RWPE2 (cell line): ENCODE measurements at places on chromosomes 13 and 19.

DNA sequence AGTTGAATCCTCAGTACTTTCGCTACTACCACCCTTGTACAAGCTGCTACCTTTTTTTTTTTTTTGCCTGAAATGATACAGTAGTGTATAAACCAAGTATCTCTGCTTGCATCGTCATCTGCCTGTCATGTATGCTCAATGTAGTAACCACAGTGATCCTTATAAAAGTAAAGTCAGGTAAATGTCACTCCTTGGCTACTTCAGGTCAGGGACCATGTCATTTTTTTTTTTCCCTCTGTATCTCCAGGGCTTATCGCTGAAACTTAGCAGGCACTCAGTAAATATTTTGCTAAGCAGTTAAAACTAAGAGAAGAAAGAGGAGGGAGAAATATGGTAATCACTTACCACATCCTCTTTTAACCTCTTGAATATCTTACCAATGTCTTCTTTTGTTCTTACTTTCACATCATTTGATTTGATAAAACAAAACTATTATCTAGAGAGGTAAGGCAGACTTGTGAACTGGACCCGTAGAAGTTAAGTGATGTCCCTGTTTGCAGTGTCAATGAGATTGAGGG lies 96.8 kb upstream of the KLF12 start:
- no peak overlapping the region for H3K4me3 ChIP-seq
- no peak overlapping the region for H3K27ac ChIP-seq
- no peaks in the 10 kb centered on the region for H3K4me1 ChIP-seq
- H3K27me3 ChIP-seq = no peaks in the 10 kb centered on the region
- no peaks in the 10 kb centered on the region for H3K36me3 ChIP-seq

DNA sequence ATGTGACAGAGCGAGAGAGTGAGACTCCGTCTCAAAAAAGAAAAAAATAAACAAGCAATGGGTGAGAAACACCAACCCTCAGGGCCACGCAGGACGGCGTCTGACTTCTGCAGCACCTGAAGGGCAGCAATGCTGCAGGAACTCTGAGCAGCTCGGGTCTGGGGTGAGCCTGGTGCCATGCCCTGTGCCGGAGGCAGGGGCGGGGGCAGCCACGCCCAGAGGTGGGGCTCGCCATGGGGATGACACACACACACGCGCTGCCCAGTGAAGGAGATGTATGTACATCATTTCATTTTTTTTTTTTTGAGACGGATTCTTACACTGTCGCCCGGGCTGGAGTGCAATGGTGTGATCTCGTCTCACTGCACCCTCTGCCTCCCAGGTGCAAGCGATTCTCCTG lies 24.3 kb downstream of the GPX4 start:
- peaks cover 64% of the 10 kb centered on the region for H3K36me3 ChIP-seq
- no peak overlapping the region for H3K4me3 ChIP-seq
- DNase-seq = no peak
- peaks cover 6% of the 10 kb centered on the region for H3K4me1 ChIP-seq

GRCh38 chr19:18785179-18786124 lies 5.7 kb downstream of the COMP start:
- no peak overlapping the region for H3K4me3 ChIP-seq
- no peak for DNase-seq
- H3K4me1 ChIP-seq = no peaks in the 10 kb centered on the region
- H3K27ac ChIP-seq = no peak overlapping the region

DNA sequence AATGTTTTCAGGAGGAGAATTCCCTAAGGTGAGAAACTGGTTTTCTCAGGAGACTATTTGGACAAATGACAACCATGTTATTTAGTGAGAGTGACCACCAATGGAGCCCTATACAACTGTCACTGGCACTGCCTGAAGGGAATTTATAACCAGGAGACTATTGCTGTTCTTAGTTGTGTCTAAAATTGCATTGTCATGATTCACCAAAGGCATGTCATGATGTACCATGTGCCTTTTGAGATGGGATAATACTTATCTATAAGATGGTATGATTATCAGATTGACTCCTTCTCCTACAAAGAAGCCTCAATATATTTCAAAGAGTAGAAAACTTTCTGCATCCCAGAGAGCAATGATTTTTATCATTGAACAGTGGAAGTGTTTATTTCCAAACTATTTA lies 739.4 kb upstream of the GPC6 start:
- H3K27ac ChIP-seq = no peak overlapping the region
- no peaks in the 10 kb centered on the region for H3K36me3 ChIP-seq
- no peak overlapping the region for H3K4me3 ChIP-seq
- no peaks in the 10 kb centered on the region for H3K4me1 ChIP-seq
- no peaks in the 10 kb centered on the region for H3K27me3 ChIP-seq

DNA sequence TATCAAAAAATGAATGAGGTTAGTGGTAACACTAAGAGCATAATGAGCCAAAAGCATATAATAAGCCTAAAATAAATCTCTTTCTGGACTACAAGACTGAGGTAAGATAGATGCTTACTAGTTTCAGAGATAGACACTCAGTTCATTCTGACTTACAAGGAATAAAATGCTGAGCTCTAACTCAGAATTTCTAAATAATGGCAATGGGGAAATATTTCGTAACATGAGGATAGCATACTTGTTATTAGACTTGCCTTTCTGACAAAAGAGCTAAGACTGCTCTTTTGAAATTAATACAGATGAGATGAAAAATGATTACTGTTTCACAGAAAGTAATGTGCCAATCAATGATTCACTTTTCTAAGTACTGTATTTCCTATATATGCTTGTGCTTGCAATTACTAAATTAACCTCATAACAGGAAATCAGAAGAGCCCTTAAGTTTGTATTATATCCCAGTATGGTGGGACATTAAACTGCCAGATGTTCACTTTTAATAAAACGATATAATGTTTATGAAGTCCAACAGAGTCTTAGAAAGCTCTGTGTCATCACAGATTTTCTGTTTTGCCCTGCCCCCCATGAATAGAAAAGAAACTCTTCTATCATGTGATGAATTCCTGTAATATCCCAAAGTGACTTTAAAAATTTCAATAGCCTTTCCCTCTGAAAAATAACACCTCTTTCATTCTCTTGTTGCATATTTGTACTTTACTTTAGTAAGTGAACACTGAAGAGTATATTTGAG lies 2771.0 kb upstream of the PCDH20 start:
- H3K27me3 ChIP-seq = no peaks in the 10 kb centered on the region
- H3K36me3 ChIP-seq = no peaks in the 10 kb centered on the region
- no peak overlapping the region for H3K4me3 ChIP-seq
- H3K4me1 ChIP-seq = no peaks in the 10 kb centered on the region

DNA sequence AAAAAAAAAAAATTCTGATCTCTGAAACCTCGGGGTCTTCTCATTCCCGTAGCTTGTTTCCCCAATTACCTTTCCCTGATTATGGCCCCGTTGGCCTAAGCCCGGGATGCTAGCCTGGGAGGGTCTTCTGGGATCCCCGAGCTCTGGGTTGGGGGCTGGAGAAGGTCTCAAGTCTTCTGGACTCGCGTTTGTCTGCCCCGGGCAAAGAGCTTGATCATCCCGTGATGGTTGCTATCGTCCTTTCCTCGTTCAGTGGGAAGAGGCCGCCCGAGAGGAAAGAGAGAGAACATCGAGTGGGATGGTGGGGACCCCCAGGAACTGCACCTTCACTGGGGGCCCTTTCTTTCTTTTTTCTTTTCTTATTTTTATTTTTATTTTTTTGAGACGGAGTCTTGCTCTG lies 2.4 kb downstream of the GNA15 start:
- H3K36me3 ChIP-seq = peaks cover 37% of the 10 kb centered on the region
- H3K4me1 ChIP-seq = peaks cover 22% of the 10 kb centered on the region

- no peak for DNase-seq
- H3K27me3 ChIP-seq = no peaks in the 10 kb centered on the region
- no peak overlapping the region for H3K4me3 ChIP-seq
- H3K4me1 ChIP-seq = peaks cover 12% of the 10 kb centered on the region
- H3K36me3 ChIP-seq = no peaks in the 10 kb centered on the region
These were observed 91.3 kb downstream of the KCNRG start for GRCh38 chr13:50106559-50106958.

- H3K4me3 ChIP-seq = no peak overlapping the region
- no peaks in the 10 kb centered on the region for H3K4me1 ChIP-seq
- H3K36me3 ChIP-seq = no peaks in the 10 kb centered on the region
- H3K27ac ChIP-seq = no peak overlapping the region
These were observed 41.2 kb downstream of the RUBCNL start for GRCh38 chr13:46345866-46346265.

DNA sequence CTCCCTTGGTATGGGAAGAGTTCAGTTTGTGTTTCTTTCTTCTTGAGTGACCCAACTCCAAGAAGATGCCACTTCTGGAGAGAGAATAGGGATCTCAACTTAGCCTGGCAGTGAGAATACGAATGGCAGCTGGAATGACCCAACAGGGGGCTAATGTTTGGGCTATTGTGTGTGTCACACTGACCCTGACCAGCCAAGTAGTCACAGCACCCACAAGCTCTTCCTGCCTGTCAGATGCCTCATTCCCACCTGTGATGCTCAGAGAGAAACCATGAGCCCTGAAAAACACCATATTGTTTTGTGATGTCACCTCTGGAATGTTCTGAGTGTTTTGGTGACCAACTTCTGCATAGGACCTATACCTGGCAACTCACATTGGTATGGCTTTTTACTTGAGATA lies at the start of gene CBY2:
CBY2 (plus strand) TSS at position 233 of the 400 bp plus-strand sequence; CDS start at position 304, 71 bp downstream.
- no peaks in the 10 kb centered on the region for H3K36me3 ChIP-seq
- no peaks in the 10 kb centered on the region for H3K27me3 ChIP-seq
- no peak for DNase-seq
- no peaks in the 10 kb centered on the region for H3K4me1 ChIP-seq
- no peak within 1 kb of the TSS for H3K4me3 ChIP-seq

- H3K36me3 ChIP-seq = peaks cover 42% of the 10 kb centered on the region
- H3K4me3 ChIP-seq = no peak overlapping the region
- no peaks in the 10 kb centered on the region for H3K27me3 ChIP-seq
- no peak for DNase-seq
These were observed 75.0 kb upstream of the SLC15A1 start for GRCh38 chr13:98827449-98827848.

- peaks cover 7% of the 10 kb centered on the region for H3K4me1 ChIP-seq
- DNase-seq = no peak
- H3K4me3 ChIP-seq = no peak overlapping the region
- no peaks in the 10 kb centered on the region for H3K36me3 ChIP-seq
- H3K27ac ChIP-seq = no peak overlapping the region
These were observed 51.1 kb downstream of the TNFRSF19 start for GRCh38 chr13:23621316-23621645.

GRCh38 chr13:23777575-23777870 lies 111.7 kb downstream of the MIPEP start:
- H3K27ac ChIP-seq = no peak overlapping the region
- H3K27me3 ChIP-seq = no peaks in the 10 kb centered on the region
- H3K4me1 ChIP-seq = peaks cover under 1% of the 10 kb centered on the region
- no peak overlapping the region for H3K4me3 ChIP-seq

GRCh38 chr19:14577885-14578427 lies 4.9 kb upstream of the CLEC17A start:
- no peaks in the 10 kb centered on the region for H3K27me3 ChIP-seq
- H3K36me3 ChIP-seq = no peaks in the 10 kb centered on the region
- H3K4me3 ChIP-seq = no peak overlapping the region
- no peak for DNase-seq
- no peak overlapping the region for H3K27ac ChIP-seq
- peaks cover 4% of the 10 kb centered on the region for H3K4me1 ChIP-seq

GRCh38 chr19:51331193-51331592 lies 10.7 kb downstream of the VSIG10L start:
- H3K27me3 ChIP-seq = peaks cover 8% of the 10 kb centered on the region
- H3K4me3 ChIP-seq = no peak overlapping the region
- H3K36me3 ChIP-seq = no peaks in the 10 kb centered on the region
- H3K4me1 ChIP-seq = peaks cover 2% of the 10 kb centered on the region
- DNase-seq = no peak
- H3K27ac ChIP-seq = no peak overlapping the region

- DNase-seq = no peak
- H3K4me3 ChIP-seq = no peak overlapping the region
- H3K27ac ChIP-seq = no peak overlapping the region
These were observed 53.7 kb downstream of the LACC1 start for GRCh38 chr13:43933378-43933777.

- H3K27me3 ChIP-seq = no peaks in the 10 kb centered on the region
- no peaks in the 10 kb centered on the region for H3K36me3 ChIP-seq
- H3K4me3 ChIP-seq = no peak overlapping the region
- no peaks in the 10 kb centered on the region for H3K4me1 ChIP-seq
- no peak for DNase-seq
These were observed 14.7 kb downstream of the RYR1 start for GRCh38 chr19:38448225-38448624.

DNA sequence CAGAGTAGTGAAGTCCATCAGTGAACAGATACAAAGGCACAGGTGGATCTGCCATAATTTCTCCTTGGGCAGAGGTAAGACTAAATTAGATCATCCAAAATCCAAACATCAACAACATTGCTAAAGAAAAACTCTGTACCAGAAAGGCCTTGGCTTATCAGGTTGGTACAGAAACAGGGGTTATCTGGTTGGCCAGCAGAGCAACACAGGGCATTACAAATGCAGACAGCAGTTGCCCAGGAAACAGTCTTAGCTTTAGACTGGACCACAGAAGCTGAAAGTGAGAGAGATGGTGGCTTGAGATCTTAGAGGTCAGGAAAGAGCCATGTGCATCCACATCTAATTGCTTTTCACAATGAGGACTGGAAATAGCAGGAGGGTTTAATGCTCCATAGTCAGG lies 26.6 kb upstream of the DGKH start:
- no peak overlapping the region for H3K4me3 ChIP-seq
- no peaks in the 10 kb centered on the region for H3K27me3 ChIP-seq
- H3K4me1 ChIP-seq = peaks cover 13% of the 10 kb centered on the region
- no peak overlapping the region for H3K27ac ChIP-seq

- no peak overlapping the region for H3K4me3 ChIP-seq
- H3K4me1 ChIP-seq = no peaks in the 10 kb centered on the region
- H3K36me3 ChIP-seq = no peaks in the 10 kb centered on the region
- H3K27me3 ChIP-seq = no peaks in the 10 kb centered on the region
These were observed 10.9 kb downstream of the APOC1 start for GRCh38 chr19:44925114-44925891.

- H3K4me1 ChIP-seq = peaks cover 1% of the 10 kb centered on the region
- DNase-seq = no peak
- H3K27me3 ChIP-seq = no peaks in the 10 kb centered on the region
- no peak overlapping the region for H3K4me3 ChIP-seq
- H3K36me3 ChIP-seq = peaks cover 6% of the 10 kb centered on the region
These were observed 36.3 kb downstream of the ARHGEF18 start for GRCh38 chr19:7385062-7385461.

DNA sequence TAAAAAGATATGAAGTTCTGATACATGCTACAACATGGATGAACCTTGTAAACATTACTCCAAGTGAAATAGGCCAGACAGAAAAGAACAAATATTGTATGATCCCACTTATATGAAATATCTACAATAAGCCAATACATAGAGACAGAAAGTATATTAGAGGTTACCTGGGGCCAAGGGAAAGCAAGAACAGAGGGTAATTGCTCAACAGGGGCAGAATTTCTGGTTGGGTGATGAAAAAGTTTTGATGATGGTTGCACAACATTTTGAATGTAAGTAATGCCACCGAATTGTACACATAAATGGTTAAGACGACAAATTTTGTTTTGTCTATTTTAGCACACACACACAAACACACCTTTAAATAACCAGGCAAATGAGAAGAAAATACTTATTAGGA lies 268.4 kb downstream of the FOXO1 start:
- H3K4me3 ChIP-seq = no peak overlapping the region
- no peak for DNase-seq
- no peak overlapping the region for H3K27ac ChIP-seq
- peaks cover 15% of the 10 kb centered on the region for H3K4me1 ChIP-seq
- no peaks in the 10 kb centered on the region for H3K36me3 ChIP-seq
- H3K27me3 ChIP-seq = no peaks in the 10 kb centered on the region

- H3K4me3 ChIP-seq = no peak overlapping the region
- no peaks in the 10 kb centered on the region for H3K27me3 ChIP-seq
- H3K27ac ChIP-seq = no peak overlapping the region
- H3K4me1 ChIP-seq = no peaks in the 10 kb centered on the region
These were observed 92.3 kb downstream of the RFC3 start for GRCh38 chr13:33910255-33910654.
